HuH-7.5 (cell line): ENCODE measurements at places on chromosomes 5 and 9.

DNA sequence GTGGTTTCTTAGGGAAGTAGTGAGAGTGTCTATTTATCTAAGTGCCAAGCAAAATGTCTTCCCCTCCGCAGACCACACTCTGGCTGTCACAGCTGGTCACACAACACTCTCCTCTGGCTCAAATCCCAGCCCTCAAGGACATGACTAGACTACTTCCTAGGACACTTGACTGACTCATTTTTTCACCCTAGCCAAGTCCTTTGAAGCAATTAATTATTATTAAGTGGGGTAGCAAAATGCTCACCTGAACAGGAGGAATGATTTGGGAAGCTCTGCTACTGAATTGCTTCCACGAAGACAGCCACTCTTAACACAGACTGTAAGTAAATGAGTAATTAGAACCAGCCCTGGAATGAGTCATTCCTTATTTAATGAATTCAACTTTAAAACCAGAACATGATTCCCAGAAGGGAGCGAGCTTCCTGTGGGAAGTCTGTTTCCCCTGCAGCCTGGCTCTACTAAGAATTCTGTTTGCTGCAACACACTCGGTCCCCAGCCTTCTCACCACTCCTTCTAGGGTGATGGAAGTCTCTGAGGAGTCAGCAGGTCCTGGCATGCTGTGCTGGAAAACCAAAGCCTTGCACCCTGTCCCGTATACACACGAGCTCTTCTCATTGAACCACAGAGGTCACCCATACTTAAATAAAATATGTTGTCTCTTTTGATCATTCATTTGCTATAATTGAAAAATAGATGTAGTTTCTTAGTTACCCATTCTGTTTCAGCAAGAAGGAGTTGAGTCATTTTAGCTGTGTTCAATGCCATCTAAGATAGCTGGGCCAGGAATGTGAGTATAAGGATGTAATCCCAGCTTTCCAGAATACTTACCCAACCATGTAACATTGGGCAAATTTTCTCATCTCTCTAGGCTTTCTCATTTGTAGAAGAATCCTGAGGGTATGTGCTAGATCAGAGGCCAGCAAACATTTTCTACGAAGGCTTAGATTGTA, 218.6 kb upstream of the RASEF start:
- DNase-seq: no peak

GRCh38 chr9:92066168-92066567, 49.0 kb downstream of the SPTLC1 start:
- no peak for DNase-seq

DNA sequence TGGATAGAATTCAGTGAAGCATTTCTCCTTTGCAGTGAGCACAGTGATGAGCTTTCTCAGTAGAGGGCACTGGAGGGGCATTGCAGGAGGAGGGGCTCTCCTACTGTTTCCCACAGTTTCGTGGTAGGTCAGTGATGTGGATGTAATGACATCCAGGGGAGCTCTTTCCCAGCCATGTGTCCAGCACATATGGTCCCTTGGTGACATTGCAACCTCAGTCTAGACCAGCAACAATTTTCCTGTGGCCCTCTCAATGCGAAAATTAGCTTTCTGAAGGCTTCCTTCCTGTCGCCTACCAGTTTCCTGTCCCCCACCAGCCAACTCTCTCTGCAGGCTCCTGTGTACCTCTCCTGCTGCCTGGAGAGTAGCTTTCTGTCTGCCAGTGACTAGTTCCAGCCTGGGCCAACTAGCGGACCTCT, 6.9 kb upstream of the PDCL start:
- DNase-seq: no peak

DNA sequence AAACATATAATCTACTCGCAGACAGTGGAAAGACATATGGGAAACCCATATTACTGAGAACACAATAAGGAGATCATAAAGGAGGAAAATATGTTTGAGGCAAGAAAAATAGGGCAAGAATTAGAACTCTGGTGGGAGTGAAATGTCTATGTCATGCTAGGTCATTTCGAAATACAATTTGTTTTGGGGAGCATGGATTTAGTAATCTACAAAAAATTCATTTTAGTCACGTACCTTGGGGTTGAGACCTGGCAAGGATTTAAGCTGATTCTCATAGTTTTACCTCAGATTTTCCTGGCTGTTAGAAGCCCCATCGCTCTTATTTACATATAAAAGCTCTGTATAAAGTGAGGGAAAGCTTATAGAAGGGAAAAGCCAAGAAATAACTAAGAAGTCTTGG, 11.5 kb upstream of the CSNK1G3 start:
- no peak for DNase-seq

DNA sequence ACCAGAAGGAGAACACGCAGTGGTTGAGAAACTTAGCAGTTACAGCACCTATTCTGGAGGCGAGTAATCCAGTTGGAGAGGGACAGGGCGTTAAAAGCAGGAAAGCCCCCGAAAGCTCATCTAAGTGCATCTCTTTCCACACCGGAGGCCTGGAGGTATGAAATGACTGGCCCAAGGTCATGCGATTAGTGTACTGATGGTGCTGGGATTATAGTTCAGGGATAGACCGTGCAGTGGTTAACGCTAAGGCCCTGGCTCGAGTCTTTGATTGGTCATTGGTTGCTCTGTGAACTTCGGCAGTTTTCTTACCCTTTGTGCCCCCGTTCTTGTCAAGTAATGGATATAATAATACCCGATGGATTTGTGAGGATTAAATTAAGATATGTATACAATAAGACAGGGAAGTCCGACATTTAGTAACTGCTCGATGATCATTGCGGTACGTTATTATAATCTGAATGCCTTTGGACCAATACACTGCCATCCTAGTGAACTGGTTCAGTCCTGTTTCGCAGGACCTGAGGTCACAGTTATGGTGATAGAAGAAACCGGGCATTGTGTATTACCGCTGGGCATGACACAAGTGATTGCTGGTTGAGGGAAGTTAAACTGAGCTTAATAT, 960 bp downstream of the CANX start:
- peak; percentile 44 for DNase-seq

DNA sequence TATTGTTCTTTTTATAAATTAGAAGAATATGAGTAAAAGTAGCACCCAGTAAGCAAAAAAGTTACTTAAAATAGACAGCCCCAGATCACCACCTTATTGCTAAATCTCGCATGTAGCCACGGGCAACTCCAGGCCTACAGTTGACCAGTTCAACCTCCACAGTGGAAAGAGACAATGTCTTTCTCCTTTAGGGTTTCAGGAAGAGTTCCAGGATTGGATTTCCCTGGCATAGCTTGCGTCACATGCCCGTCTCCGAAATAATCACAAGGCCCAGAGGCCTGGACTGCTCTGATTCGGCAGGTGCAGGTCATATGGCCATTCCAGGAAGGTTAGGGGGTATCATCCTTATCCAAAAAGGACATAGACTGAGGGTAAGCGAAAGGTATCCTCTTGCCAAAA, 9.9 kb upstream of the PFDN1 start:
- no peak for DNase-seq

DNA sequence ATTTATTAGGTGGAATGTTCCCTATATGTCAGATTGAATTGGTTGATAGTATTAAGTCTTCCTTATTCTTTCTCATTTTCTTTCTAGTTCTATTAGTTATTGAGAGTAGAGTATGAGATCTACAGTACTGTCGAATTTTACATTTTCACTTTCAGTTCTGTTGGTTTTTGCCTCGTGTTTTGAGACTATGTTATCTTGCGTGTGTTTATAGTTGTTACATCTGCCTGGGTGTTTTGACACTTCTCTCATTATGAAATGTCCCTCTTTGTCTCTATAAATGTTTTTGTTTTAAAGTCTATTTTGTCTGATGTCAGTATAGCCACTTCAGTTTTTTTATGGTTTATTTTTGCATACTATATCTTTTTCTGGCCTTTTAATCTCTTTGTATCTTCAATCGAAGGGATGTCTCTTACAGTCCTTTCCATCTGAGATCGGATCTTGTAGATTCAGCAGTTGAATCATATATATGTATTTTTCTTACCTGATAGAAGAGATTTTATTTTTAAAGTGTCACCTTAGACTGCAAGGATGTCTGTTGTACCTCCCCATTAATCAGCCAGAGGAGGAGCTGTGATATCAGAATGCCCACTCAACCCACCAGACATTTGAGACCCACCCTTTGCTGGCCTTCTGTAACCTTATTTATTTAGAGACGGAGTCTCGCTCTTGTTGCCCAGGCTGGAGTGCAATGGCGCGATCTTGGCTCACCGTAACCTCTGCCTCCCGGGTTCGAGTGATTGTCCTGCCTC, 20.7 kb downstream of the EHMT1 start:
- no peak for DNase-seq

DNA sequence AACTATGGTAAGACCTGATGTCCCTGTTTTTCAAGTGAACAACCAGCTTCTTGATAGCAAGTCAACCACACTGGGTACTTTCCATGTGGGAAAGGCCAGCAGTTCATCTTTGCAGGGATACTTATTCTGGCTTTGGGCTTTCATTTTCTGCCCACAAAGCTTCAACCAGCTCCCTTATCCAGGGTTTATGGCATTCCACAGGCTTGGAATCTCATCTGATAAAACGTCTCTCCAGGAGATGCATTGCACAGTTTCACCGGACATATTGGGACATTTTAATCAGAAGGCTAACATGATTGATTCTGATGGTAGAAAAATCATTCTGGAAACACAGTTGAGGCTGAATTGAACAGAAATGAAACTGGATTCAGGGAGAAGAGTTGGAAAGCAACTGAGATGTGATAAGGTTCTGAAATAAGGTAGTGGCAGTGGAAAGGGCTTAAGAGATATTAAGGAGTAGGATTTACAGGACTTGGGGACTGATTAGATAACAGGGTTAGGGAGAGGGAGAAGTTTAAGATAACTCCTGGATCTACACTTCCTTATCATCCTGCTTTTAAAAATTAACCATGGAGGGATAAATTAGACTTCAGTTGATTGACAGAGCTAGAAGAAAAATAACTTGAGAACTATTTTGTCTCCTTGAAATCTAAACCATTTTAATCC, 195.8 kb upstream of the FBXL7 start:
- no peak for DNase-seq

- DNase-seq: no peak
These were observed 14.8 kb upstream of the CEMIP2 start for GRCh38 chr9:71783120-71783523.

GRCh38 chr9:93045521-93045920, 13.0 kb upstream of the SUSD3 start:
- DNase-seq: no peak

- no peak for DNase-seq
These were observed 50.9 kb upstream of the ZNF354B start for GRCh38 chr5:178808886-178809285.

DNA sequence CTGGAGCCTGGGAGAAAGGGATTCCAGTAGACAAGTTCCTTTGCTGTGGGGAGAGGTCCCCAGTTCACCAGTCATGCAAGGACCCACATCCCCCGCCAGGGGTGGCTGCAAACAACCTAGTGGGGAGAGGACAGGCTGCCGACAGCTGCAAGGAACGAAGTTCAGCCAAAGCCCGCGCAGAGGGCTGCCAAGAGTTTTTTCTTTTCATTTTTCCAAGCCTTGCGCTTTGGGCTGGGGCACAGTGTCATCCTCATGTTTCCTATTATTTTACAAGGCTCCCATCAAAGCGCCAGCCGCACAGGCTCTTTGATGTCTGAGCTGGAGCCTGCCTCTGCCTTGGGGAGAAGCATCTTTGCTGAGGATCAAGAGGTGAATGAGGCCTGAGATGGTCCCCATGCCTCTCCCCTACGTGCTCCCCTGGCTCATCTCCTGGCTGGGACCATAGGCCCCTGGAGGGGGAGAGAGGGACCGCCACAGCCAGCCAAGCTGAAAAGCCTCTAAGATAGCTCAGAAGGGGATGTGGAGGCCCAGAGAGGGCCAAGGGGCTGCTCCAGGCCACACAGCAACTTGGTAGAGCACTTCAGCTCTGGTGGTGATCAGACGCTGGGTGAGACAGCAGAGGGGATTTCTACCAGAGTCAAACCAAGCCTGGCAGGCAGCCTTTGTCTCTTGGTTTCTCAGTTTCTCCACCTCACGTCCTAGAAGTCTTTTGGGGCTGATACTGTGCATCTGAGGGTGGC, 50.4 kb upstream of the SYNPO start:
- DNase-seq: no peak

- no peak for DNase-seq
These were observed 5.3 kb downstream of the SLC4A9 start for GRCh38 chr5:140365282-140365681.

DNA sequence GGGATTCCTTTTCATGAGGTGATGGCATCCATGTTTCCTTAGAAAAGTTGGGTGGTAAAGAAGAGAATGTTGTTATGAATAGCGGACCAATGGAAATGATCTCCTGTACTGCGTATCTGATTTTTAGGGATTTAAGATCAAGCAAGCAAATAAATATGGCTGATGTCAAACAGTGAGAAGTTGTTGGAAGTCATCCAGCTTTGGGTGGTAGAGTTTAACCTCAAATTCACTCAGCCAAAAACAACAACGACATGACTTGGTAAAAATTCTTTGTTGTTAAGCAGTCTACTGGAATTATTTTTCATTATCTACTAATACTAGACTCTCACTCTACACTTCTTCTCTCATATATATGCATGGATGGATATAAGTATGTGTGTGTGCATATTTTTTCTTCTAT, 426.5 kb downstream of the CTNND2 start:
- DNase-seq: no peak

GRCh38 chr9:19409401-19410194, 789 bp downstream of the ACER2 start:
- DNase-seq: no peak

- DNase-seq: peak; percentile 55
These were observed 12.4 kb downstream of the CBY3 start for GRCh38 chr5:179668391-179668790.

- DNase-seq: peak; percentile 12
These were observed 466.1 kb downstream of the TLR4 start for GRCh38 chr9:118170032-118170955.

DNA sequence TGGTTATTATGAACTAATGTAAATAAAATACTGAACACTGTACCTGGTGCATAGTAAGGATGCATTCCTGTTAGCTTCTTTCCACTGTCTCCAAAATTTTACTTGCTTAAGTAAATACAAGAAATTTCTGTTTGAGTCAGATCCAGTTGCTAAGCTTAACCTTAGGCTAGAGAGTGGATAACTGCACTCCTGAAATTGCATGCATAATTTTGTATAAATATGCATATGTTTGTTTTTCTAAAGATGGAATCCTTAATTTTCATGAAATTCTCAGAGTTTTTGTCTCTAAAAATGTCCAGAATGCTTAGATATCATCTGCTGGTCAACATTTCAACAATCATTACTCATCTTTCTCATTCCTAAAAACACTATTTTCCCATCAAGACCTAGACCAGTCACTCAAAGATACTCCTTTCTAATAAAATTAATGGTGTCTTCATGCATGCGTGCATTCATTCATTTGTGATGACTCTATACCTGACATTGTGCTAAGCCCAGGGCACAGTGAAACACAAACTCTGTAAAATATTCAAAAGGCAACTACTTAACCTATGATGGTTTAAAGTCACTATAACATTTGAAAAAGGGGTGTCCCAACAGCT, 284.8 kb downstream of the SEC61B start:
- no peak for DNase-seq

GRCh38 chr9:122446819-122447484, 30.8 kb downstream of the OR1J1 start:
- no peak for DNase-seq

GRCh38 chr5:78779262-78779661, 130.7 kb upstream of the LHFPL2 start:
- no peak for DNase-seq
